ENCODE measurements at places on chromosomes 3 and 15.

GRCh38 chr3:126438186-126438585 is 37.5 kb downstream of the ZXDC start:
- DNase-seq: no peak

DNA sequence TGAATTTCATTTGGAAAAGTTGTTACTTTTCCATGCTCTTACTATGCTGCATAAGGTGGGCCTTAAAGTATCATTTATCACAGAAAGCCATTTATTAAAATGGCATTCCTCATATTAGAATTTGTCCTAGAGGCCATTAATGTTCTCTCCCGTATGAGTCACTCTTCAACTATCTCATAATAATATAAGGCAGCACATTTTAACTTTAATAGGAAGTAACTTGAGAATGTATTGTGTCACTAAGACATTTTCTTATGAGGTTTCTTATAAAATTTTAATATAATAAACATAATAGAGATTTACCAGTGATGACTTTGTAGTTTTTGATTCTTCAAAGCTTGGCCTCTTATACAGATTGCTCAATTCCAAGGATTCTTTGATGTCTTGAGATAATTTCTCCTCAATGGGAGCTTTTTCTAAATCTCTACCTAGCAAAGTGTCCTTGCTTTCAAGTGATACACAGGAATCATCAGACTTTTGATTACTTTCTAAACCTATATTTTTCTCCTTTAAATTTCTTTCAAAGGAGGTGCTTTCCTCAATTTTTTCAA is 74.7 kb downstream of the ZBBX start:
- no peak for DNase-seq

DNA sequence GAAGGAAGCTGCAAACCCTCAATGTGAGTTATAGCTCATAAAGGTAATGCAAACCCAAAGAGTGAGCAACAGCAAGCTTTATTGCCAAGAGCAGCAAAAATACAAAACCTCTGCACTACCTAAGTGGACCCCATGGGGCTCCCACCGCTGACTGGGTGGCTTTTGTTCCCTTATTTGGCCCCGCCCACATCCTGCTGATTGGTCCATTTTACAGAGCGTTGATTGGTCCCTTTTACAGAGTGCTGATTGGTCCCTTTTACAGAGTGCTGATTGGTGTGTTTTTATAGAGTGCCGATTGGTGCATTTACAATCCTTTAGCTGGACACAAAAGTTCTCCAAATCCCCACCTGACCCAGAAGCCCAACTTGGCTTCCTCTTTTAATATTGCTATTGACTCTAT is 154.5 kb upstream of the NSMCE3 start:
- no peak for DNase-seq

GRCh38 chr3:3800080-3800455 is 837 bp downstream of the LRRN1 start:
- DNase-seq: peak; percentile 53

- no peak for DNase-seq
These were observed 774.4 kb downstream of the ROBO1 start for GRCh38 chr3:78993375-78993774.

- peak; percentile 42 for DNase-seq
These were observed 787 bp upstream of the SLMAP start for GRCh38 chr3:57755368-57755675.

GRCh38 chr3:29011966-29012365 is 268.9 kb upstream of the RBMS3 start:
- DNase-seq: no peak

GRCh38 chr3:59106085-59106648 is 56.3 kb upstream of the CFAP20DC start:
- DNase-seq: no peak

- DNase-seq: no peak
These were observed 146.5 kb upstream of the SLC6A11 start for GRCh38 chr3:10669490-10670048.

- DNase-seq: no peak
These were observed 15.0 kb upstream of the ACAD9 start for GRCh38 chr3:128864351-128864811.

GRCh38 chr15:69480932-69481331 is 28.3 kb downstream of the RPLP1 start:
- no peak for DNase-seq

GRCh38 chr15:62079594-62079993 is 12.8 kb downstream of the C2CD4A start:
- no peak for DNase-seq

DNA sequence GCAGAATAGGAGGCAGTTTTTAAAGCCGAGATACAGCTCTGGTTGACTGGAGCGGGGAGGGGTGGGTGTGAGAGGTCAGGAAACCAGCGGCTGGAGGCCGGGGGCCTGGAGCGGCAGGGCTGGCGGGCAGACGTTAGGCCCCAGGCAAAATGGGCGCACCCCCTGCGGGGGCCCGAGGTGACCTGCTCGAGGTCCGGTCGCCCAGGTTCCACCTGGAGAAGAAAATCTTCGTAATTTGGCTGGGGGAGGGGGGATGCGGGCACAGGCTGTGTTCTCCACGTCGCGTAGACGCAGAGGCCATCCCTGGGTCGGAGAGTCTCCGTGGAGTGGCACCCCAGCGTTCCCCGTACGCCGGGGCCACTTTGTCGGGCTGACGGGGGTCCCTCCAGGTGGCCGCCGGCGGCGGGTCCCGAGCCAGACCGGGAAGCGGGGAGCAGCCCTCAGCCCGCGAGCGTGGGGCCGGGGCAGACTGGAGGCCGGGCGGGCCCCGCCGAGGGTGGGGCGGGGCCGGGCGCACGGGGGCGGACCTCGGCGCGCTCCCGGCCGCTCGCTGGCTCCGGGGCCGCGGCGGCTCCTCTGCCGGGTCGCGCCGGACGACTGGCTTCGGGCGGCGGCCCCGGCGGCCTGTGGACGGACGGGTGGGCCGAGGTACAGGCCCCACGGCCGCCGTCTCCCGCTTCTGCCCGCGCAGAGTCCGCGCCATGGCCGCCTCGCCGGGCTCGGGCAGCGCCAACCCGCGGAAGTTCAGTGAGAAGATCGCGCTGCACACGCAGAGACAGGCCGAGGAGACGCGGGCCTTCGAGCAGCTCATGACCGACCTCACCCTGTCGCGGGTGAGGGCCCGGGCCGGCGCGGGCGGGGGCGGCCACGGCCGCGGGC is at the start of gene CRTC3:
CRTC3 (plus strand) TSS at position 553 of the 879 bp plus-strand sequence; CDS start at position 702, 149 bp downstream.
- DNase-seq: peak; percentile 94

DNA sequence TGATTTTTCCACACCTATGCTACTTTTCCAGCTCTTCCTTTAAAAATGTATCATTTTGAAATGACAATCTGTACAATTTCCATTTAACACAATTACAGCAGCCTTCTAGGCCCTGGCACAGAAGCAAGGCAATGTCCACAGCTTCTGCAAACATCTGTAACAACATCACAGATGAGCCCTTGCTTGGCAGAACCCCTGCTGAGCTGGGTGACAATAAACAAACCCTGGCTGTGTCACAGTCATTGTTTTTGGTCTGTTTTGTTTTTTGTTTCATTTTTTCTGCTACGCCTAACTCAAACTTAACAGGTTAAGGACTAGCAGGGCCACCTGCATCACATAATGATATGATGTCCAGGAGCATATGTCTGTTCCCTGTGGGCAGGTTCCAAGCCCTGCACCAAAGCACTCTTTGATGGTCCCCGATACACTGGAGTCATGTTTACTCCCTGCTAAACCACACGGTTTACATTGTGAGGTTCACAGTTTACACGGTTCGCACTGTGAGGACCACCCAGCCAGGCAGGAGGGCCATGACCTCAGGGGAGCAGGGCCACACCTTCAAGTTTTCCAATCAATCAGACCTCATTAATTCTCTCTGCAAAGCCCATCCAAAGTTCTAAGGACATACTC is 186.8 kb upstream of the CHRNA7 start:
- DNase-seq: no peak

GRCh38 chr15:99452010-99452409 is 113.8 kb upstream of the MEF2A start:
- peak; percentile 18 for DNase-seq
